ENCODE measurements at places on chromosomes 7 and 10.

DNA sequence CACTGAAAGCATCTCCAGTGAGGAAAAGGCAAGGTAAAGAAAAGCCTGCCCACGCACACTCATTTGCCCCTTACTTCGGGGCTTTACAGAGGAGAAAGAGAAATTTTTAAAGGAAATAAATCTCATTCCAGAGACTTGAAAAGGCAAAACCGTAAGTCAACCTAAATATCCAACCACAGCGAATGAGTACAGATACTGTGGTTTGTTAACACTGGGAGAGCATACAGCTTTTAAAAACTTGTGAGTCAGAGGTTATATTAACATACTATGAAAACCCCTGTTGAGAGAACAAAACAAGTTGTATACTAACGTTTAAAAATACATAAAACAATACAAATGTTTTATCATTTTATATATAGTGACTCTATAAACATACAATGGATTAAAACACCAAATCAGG, 28.6 kb upstream of the ST7 start:
- H3K27ac ChIP-seq = no peak overlapping the region
- peaks cover 13% of the 10 kb centered on the region for H3K36me3 ChIP-seq
- DNase-seq = no peak
- H3K27me3 ChIP-seq = no peaks in the 10 kb centered on the region

GRCh38 chr7:143504215-143504936, 26.7 kb downstream of the TAS2R41 start:
- no peak overlapping the region for H3K27ac ChIP-seq
- H3K4me1 ChIP-seq = no peaks in the 10 kb centered on the region
- H3K4me3 ChIP-seq = no peak overlapping the region
- H3K27me3 ChIP-seq = peaks cover 6% of the 10 kb centered on the region
- DNase-seq = no peak
- H3K36me3 ChIP-seq = no peaks in the 10 kb centered on the region

DNA sequence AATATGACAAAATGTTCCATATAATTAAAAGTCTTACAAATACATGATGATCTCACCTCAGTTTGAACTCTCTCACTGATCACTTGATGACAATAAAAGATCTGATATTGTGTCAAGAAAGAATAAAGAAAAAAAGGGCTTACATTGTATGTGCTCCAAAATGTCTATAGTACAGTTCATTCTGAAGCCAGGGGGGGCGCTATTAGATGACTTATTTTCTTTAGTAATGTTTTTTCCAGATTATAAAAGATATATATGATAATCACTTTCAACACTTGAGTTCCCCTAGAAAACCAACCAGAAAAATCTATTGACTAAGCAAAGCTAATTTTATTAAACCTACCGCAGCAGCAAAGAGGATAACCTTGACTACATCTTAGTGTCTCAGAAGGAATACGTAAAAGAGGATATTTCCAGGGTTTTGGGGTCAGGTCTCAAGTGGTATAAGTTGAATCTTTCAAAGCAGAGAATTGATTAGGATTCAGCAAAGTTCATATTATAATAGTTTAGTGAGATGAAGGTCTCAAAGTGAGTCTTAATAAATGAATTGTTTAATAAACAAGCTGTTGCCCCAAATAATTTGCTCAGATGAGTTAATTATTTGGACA, 55.8 kb downstream of the PTN start:
- H3K4me3 ChIP-seq = no peak overlapping the region
- H3K4me1 ChIP-seq = no peaks in the 10 kb centered on the region
- no peaks in the 10 kb centered on the region for H3K36me3 ChIP-seq

DNA sequence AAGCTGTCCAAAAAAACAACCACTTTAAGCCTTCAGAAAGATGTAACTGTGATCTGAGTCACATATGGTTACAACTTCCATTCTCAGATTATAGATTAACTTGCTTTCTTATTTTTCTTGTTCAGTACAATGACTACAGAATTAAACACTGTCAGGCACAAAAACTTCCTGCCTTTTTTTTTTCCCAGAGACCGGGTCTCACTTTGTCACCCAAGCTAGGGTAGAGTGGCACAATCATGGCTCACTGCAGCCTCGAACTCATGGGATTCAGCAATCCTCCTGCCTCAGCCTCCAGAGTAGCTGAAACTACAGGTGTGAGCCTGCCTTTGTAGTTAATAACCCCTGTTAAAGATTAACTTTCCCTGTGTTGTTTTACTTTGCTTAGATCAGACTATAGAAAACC, 163.2 kb downstream of the AVL9 start:
- peaks cover 8% of the 10 kb centered on the region for H3K27me3 ChIP-seq
- no peak overlapping the region for H3K4me3 ChIP-seq
- DNase-seq = no peak
- H3K27ac ChIP-seq = no peak overlapping the region

DNA sequence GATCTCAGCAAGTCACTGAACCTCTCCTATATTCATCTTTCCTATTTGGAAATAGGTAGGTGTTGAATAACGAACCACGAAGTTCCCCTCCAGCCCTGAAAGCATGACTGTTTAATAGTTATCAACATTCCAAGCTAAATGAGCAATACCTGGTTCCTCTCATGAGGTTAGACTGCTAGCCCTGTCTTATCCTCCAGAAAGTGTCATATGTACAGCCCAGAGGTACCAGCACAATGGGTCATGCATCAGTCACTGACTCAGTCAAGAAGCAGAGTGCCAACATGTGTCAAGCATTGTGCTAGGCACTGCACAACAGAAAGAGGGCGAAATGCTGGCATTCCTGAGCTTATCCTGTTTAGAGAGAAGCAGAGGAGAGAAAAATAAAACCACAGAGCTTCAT, 70.0 kb downstream of the AMPH start:
- H3K27ac ChIP-seq = no peak overlapping the region
- DNase-seq = no peak
- H3K36me3 ChIP-seq = no peaks in the 10 kb centered on the region
- peaks cover 12% of the 10 kb centered on the region for H3K27me3 ChIP-seq

- DNase-seq = no peak
- H3K27me3 ChIP-seq = peaks cover 27% of the 10 kb centered on the region
- no peak overlapping the region for H3K4me3 ChIP-seq
- no peaks in the 10 kb centered on the region for H3K36me3 ChIP-seq
These were observed 598 bp upstream of the AMZ1 start for GRCh38 chr7:2687338-2687869.

DNA sequence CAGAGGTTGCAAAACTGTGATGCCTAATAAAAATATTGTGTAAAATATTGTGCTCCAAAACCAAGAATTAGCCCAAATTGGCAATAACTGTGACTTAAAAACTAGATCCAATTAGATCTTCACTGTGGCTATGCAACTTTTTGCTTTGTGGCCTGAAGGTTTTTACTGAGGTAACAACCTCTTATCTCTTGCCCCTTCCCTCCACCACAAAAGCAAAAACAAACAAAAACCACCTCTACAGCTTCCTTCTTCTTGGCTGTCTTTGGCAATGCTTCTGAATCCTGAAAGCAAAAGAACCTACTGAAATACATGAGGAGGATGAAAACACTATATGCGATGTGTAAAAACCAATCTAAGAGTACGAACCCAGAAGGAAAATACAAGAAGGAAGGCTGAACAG, 226.7 kb upstream of the MBL2 start:
- no peak overlapping the region for H3K27ac ChIP-seq
- no peaks in the 10 kb centered on the region for H3K27me3 ChIP-seq
- no peak for DNase-seq
- no peaks in the 10 kb centered on the region for H3K4me1 ChIP-seq

DNA sequence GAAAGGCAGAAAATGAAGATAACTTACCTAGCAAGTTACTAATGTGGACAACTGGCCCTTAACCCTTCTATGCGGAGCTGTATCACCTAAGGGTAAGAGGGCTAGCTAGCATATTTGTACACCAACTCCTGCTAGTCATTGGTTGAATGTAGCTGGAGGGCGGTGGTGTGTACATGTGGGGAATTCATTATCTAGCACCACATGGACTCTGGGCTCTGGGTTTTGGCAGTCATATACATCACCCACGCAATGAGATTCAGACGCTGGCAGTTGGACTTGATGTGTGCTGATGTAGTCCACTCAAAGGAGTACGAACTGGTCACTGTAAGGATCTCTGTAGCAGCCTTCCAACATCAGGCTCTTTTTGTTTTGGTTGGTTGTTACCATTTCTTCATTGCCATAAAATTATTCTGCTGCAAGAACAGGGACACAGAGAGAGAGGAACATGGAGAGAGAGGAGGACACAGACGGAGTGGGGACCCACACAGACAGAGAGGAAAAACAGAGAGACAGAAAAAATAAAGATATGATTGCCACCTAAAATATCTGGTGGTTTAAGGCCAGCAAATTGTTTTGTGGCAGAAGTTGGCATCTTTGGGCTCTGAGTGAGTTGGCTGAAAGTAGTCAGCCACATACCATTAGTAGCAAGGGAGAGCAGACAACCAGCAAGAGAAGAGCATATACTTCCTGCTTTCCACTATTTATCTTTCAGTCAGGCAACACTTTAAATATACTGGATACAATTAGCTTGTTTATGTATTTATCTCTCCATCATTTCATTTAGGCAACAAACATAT, 76.7 kb upstream of the MTPN start:
- no peaks in the 10 kb centered on the region for H3K27me3 ChIP-seq
- no peak for DNase-seq
- H3K27ac ChIP-seq = no peak overlapping the region
- H3K4me3 ChIP-seq = no peak overlapping the region

GRCh38 chr7:111657018-111657417, 94.7 kb upstream of the IMMP2L start:
- no peak overlapping the region for H3K27ac ChIP-seq
- no peaks in the 10 kb centered on the region for H3K27me3 ChIP-seq
- no peak for DNase-seq
- H3K4me1 ChIP-seq = no peaks in the 10 kb centered on the region
- no peak overlapping the region for H3K4me3 ChIP-seq

DNA sequence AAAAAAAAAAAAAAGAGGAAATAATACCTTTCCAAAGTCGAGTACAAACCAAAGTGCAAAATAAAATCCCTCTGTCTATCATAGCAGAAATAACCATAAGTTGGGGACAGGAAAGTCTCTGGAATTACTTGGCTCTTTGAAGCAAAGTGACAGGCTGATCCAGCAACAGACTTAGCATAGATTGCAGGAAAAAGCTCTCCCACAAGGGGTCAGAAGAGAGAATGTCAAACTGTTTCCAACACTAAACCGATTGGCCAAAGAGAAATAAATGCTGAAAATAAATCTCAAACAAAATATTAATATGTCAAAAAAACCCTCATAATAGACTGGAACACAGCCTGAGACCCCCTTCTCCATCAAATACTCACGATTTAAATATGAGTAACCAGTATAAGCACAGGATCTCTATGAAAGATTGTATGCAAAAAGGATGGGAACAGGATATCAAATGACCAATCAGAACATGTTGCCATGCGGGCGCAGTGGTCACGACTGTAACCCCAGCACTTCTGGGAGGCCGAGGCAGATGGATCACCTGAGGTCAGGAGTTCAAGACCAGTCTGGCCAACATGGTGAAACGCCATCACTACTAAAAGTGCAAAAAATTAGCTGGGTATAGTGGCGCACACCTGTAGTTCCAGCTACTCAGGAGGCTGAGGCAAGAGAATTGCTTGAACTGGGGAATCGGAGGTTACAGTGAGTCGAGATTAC, 1000.7 kb upstream of the LRRN3 start:
- no peak for DNase-seq
- H3K4me1 ChIP-seq = no peaks in the 10 kb centered on the region
- no peaks in the 10 kb centered on the region for H3K27me3 ChIP-seq
- no peaks in the 10 kb centered on the region for H3K36me3 ChIP-seq
- H3K4me3 ChIP-seq = no peak overlapping the region

DNA sequence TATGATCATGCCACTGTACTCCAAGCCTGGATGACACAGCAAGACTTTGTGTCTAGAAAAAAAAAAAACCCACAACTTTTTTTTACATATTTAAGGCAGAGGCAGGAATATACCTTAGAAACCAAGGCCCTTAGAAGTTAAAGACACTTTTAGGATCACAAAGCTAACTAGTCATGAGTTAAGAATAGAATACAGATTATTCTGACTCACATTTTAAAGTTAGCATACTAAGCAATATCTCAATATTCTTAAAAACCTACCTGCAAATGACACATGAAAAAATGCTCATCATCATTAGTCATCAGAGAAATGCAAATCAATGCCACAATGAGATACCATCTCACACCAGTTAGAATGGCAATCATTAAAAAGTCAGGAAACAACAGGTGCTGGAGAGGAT, 177.7 kb downstream of the CHCHD3 start:
- H3K36me3 ChIP-seq = peaks cover 42% of the 10 kb centered on the region
- DNase-seq = no peak
- H3K4me3 ChIP-seq = no peak overlapping the region
- no peak overlapping the region for H3K27ac ChIP-seq
- H3K27me3 ChIP-seq = no peaks in the 10 kb centered on the region
- no peaks in the 10 kb centered on the region for H3K4me1 ChIP-seq

DNA sequence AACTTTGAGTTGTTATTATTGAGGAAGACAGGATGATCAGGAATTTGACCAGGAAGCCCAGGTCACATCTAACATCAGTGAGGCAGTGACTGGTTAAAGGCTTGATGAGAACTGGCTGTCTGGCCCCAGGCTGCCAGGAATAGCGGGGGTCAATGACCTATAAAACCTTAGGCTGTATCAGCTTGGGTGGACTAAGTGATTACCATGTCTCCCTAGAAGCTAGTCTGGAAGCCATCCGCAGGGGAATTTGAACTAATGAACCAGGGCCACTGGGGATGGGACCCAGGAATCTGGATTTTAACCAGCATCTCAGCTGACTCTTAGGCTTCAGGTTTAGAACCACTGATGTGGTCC, 56.6 kb downstream of the BPGM start:
- H3K4me3 ChIP-seq = no peak overlapping the region
- no peak overlapping the region for H3K27ac ChIP-seq
- H3K36me3 ChIP-seq = no peaks in the 10 kb centered on the region
- no peak for DNase-seq
- peaks cover 2% of the 10 kb centered on the region for H3K27me3 ChIP-seq
- no peaks in the 10 kb centered on the region for H3K4me1 ChIP-seq

- DNase-seq = no peak
- H3K36me3 ChIP-seq = peaks cover 32% of the 10 kb centered on the region
- H3K4me1 ChIP-seq = peaks cover 54% of the 10 kb centered on the region
- H3K27me3 ChIP-seq = no peaks in the 10 kb centered on the region
- H3K27ac ChIP-seq = peak within 1 kb of the TSS; percentile 98
- H3K4me3 ChIP-seq = peak within 1 kb of the TSS; percentile 97
These were observed at the start of gene ARID5B for GRCh38 chr10:61900829-61901792. TSS of gene ARID5B (plus strand) at chr10:61901699. CDS start at chr10:61901710, 11 bp downstream.

DNA sequence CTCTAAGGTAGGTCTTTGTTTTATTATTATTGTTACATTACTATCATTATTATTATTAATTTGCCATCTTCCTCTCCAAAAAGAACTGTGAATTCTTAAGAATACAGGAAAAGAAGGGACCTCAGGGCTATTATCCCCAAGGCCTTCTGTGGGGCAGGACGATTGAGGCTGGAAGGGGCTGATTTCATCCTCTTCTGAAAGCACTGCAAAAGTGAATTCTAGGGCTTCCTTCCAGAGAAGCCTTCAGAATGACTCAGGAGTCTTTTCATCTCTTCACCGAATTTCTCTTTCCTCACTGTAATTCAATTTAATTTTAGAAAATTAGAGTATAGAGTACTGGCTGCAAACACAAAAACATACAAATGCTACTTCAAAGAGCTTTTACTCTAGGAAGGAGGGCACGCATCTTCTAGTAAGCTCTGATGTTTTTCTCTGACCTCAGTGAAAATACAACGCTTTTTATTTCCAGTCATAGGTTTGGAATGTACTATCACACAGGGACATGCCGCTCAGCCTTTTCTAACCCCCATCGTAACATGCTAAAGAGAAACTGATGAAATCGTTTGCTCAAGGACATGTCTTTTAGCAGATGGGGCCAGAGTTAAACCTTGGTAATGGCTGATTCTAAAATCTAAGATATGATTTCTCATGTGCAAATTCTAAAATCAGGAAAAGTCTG, 280.2 kb upstream of the PITRM1 start:
- H3K27me3 ChIP-seq = peaks cover 3% of the 10 kb centered on the region
- H3K4me1 ChIP-seq = peaks cover 19% of the 10 kb centered on the region
- H3K36me3 ChIP-seq = no peaks in the 10 kb centered on the region
- no peak for DNase-seq
